ENCODE measurements at places on chromosomes 2 and 18. TPM values are rescaled to one million over a fixed set of nuclear protein-coding genes. Genes with fewer than 3 reads are reported as not detected.

Gene UGT1A6
- not detected for total RNA-seq

Gene ADCYAP1
- not detected for total RNA-seq

Gene RAB31
- 37.9 TPM for total RNA-seq

Gene RNF138
- 32.0 TPM for total RNA-seq

Gene GKN1
- total RNA-seq: not detected

Gene SPP2
- not detected for total RNA-seq

Gene PROKR1
- not detected for total RNA-seq

Gene C2orf92
- total RNA-seq: 4.7 TPM

Gene HOXD13
- not detected for total RNA-seq

Gene ATP6V1B1
- 0.59 TPM for total RNA-seq

Gene SPC25
- 5.1 TPM for total RNA-seq

Gene STARD6
- not detected for total RNA-seq

Gene HADHB
- 128 TPM for total RNA-seq

Gene ADRA2B
- total RNA-seq: not detected

Gene KLHL30
- under 0.01 TPM for total RNA-seq

Gene MAP3K19
- not detected for total RNA-seq

Gene RAPH1
- total RNA-seq: 28.2 TPM

Gene RDH14
- 21.9 TPM for total RNA-seq

Gene XIRP2
- total RNA-seq: 1.8 TPM

Gene RAB27B
- total RNA-seq: 28.7 TPM

Gene PPP1CB
- 142 TPM for total RNA-seq

Gene PCARE
- total RNA-seq: not detected

Gene AQP4
- not detected for total RNA-seq

Gene PDIA6
- total RNA-seq: 361 TPM

Gene HOXD4
- 2.0 TPM for total RNA-seq

Gene TMEM185B
- total RNA-seq: 43.2 TPM

Gene MARS2
- total RNA-seq: 7.4 TPM

Gene MC4R
- not detected for total RNA-seq

Gene ASXL3
- total RNA-seq: 0.59 TPM

Gene DSEL
- total RNA-seq: 119 TPM

Gene LYPD6B
- not detected for total RNA-seq

Gene POTEI
- total RNA-seq: not detected

Gene CD207
- not detected for total RNA-seq

Gene UGT1A7
- total RNA-seq: not detected

Gene MRPS9
- total RNA-seq: 22.0 TPM

Gene GATA6
- total RNA-seq: 1.5 TPM

Gene PLA2R1
- total RNA-seq: 7.7 TPM

Gene CREG2
- 0.78 TPM for total RNA-seq
